Activated naive CD8-positive, alpha-beta T cell treated with anti-CD3 and anti-CD28 coated beads for 36 hours (primary cell): ENCODE measurements at places on chromosomes 7 and 10. TPM values are rescaled to one million over a fixed set of nuclear protein-coding genes. Genes with fewer than 3 reads are reported as not detected.

DNA sequence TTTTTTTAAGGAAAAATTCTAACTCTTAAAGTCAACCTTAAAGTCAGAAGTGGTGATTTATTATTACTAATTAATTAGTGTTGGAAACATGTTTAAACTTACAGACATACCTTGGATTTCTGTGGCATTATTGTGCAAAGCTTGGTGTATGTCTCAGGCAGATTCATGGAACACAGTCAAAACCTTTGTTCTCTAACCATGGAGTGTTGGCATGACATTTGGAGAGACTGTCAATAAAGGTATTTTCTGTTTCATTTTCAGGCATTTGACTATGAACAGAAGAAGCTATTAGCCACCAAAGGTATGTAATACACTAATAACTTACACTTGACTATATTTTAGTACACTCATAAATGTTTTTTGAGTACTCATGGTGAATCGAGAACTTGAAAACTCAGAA lies 293.7 kb downstream of the BICC1 start:
- DNase-seq = no peak

GRCh38 chr10:54800741-54801421 lies at the start of gene PCDH15:
TSS of gene PCDH15 (minus strand) at chr10:54801231. CDS start at chr10:54664262, 136,969 bp downstream.
- DNase-seq = no peak

GRCh38 chr7:690478-691360 lies 35.8 kb upstream of the DNAAF5 start:
- DNase-seq = no peak

GRCh38 chr10:101762736-101763135 lies 13.2 kb downstream of the FGF8 start:
- no peak for DNase-seq

GRCh38 chr7:39509436-39509835 lies 56.8 kb upstream of the YAE1 start:
- DNase-seq = no peak

GRCh38 chr7:7848246-7848645 lies 120.3 kb upstream of the GLCCI1 start:
- no peak for DNase-seq

- DNase-seq = no peak
Measured at GRCh38 chr10:24988831-24989640, 26.9 kb downstream of the ENKUR start.

The TMEM236 gene
- 0.04 TPM for total RNA-seq

The COL28A1 gene
- total RNA-seq = 0.04 TPM
